ENCODE measurements at places on chromosomes 12 and 14.

- no peak for DNase-seq
Measured at GRCh38 chr12:105138248-105138647, 30.7 kb downstream of the WASHC4 start.

- no peak for DNase-seq
Measured at GRCh38 chr12:30450872-30451271, 244.8 kb downstream of the IPO8 start.

DNA sequence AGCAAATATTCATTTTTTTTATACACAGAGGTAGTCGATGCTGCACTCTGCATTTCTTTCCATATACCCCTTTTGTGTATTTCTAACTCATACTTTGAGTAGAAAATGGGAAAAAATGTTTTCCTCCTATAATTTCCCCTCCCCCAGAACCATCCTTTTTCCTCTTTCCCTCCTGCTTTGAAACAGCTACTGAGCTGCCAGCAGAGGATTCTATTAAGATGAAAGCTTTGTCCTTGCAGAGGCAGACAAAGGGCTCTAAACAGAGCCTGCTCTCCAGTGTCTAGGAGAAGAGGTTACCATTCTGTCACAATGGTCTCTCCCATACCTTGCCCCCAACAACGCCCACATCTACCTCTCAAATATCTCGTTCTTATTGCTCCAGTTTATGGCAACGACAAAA, 74.6 kb upstream of the OSBPL8 start:
- no peak for DNase-seq

DNA sequence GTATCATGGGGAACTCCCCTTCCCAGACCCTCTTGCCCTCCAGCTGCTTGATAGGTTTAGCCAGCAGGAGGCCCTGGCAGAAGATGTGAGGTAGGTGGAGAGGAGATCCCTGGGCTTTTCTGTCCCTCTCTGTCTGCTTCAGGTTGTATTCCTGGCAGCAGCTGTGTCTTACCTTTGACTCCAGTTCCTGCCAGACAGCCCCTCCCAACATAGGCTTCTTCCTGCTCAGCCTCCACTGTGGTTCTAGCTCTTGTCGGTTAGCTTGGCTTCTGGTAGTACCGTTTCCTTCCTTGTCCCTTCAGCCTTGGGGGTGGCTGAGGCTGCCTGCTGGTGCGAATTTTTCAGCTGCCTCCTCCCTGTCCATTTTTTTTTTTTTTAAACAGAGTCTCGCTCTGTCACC, 215.7 kb upstream of the CRY1 start:
- DNase-seq, result no peak

DNA sequence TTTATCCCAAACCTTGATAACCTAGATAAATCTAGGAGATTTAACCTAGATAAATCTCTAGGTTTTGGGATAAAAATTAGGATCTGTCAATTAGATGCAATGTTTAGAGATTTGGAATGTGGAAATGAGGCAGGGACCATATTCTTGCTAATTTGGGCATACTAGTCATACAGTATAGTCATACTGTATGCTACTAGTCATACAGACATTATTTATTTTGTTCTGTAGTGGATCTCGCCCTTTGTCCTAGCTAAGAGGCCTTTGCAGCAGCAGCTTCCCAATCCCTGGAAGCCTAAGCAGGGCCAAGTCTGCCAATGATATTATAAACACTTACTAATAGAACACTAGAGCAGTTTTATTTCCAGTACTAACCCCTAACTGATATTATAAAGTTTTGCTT, 136.4 kb downstream of the CEP128 start:
- no peak for DNase-seq

DNA sequence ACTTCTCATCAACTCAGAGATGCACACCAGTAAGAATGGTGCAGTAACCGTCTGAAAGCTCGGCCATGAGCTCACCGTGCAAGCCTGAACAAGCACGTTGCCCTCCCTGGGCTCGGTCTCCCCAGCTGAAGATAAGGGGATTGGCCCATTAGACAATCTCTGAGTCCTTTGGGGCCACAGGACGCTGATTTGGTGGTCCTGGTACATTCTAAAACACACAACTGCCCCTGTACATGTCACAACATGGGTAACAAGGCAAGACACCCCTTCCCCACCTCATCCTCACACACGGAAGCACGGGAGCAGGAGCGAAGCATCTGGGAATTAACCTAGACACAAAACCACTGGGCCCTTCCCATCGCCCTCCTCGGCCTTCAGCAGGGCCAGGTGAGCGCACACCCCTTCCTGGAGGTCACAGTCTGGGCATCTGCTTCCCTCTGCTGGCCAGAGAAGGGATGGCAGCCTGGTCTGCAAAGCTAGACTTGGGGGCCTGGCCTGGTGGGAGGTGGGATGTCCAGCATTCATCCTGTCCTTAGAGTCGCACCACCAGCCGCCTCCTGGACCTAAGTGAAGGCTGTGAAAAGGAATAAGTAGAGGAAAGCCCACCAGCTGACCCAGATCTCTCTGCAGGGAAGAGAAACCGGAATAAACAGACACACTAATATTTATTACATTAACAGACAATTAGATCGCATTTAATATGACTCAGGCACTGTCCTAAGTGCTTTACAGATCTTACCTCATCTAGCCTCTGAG, 18.9 kb upstream of the SMUG1 start:
- DNase-seq, result peak; percentile 76

- no peak for DNase-seq
Measured at GRCh38 chr12:39442831-39443080, 164 bp downstream of the KIF21A start.
